ENCODE measurements at places on chromosomes 2 and 18.

GRCh38 chr2:143816916-143817315, 687.7 kb downstream of the ARHGAP15 start:
- DNase-seq: no peak

- no peak for DNase-seq
Observed at GRCh38 chr2:110140401-110140800, 24.8 kb upstream of the MALL start.

- no peak for DNase-seq
Observed at GRCh38 chr18:55461848-55462247, 126.1 kb downstream of the TCF4 start.

GRCh38 chr2:37575780-37576179, 95.7 kb downstream of the CDC42EP3 start:
- DNase-seq: no peak

GRCh38 chr18:74457043-74457724, at the start of gene DIPK1C:
TSS of gene DIPK1C (minus strand) at chr18:74457308. CDS start at chr18:74457259, 49 bp downstream.
- peak; percentile 56 for DNase-seq

DNA sequence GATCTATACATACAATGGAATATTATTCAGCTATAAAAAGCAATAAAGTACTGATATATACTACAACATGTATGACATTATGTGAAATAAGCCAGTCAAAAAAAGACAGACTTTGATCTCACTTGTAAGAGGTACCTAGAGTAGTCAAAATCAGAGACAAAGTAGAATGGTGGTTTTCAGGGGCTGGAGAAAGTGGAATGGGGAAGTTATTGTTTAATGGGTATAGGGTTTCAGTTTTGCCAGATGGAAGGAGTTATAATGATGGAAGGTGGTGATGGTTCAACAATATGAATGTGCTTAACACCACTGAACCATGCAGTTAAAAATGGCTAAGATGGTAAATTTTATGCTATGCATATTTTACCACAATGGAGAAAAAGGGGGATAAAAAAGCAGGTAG, 6.3 kb downstream of the COBLL1 start:
- no peak for DNase-seq

- DNase-seq: no peak
Observed at GRCh38 chr2:96090196-96090926, 26.0 kb downstream of the ADRA2B start.

DNA sequence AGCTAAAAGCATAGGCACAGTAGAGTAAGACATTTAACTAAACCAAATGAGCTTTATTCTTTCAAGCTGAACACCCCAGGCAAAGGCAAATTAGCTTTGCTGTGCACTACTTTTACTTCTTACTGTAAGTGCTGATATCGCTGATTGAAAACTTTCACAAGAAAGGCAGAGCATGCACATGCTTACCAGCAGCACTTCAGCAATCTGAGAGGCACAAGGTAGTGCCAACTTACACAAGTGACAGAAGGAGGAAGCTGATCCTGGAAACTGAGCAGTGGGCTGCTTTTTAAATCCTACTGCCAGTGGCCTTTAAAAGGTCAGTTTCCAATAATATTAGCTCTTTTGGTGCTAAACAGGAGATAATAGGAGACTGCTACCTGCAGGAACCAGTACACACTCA, 43.9 kb downstream of the LANCL1 start:
- DNase-seq: no peak

GRCh38 chr18:72180689-72181088, 363.5 kb downstream of the CBLN2 start:
- no peak for DNase-seq

- DNase-seq: no peak
Observed at GRCh38 chr2:200746301-200746700, 65.4 kb upstream of the BZW1 start.

DNA sequence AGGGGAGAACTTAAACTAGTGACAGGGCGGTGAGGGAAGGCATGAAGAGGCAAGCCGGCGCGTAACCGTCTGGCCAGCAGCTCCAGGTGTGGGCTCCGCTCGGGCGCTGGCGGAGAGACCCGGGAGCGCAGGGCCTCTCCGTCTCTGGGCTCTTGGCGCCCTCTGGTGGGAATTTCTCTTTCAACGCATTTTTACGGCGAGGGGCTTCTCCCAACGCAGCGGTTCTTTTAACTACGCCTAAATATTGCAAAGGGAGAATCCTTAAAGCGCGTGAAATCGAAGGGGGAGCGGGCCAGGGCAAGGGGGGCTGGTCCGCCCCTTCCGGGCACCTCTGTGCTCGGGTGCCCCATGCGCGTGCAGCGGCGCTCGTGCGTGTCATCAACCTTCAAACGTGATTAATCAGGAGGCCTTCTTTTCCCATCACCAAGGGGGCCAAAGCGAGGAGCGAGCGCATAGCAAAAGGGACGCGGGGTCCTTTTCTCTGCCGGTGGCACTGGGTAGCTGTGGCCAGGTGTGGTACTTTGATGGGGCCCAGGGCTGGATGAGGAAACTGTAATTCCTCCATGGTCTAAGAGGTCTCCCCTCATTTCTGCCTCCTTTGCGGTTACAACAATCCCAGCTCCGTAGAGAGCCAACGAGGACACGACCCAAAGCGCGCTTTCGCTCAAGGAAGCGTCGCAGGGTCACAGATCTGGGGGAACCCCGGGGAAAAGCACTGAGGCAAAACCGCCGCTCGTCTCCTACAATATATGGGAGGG, 762 bp upstream of the GAD1 start:
- DNase-seq: no peak

- DNase-seq: no peak
Observed at GRCh38 chr18:30920351-30920750, 122.2 kb downstream of the DSC3 start.

GRCh38 chr18:34153711-34154110, 71.0 kb downstream of the NOL4 start:
- no peak for DNase-seq

DNA sequence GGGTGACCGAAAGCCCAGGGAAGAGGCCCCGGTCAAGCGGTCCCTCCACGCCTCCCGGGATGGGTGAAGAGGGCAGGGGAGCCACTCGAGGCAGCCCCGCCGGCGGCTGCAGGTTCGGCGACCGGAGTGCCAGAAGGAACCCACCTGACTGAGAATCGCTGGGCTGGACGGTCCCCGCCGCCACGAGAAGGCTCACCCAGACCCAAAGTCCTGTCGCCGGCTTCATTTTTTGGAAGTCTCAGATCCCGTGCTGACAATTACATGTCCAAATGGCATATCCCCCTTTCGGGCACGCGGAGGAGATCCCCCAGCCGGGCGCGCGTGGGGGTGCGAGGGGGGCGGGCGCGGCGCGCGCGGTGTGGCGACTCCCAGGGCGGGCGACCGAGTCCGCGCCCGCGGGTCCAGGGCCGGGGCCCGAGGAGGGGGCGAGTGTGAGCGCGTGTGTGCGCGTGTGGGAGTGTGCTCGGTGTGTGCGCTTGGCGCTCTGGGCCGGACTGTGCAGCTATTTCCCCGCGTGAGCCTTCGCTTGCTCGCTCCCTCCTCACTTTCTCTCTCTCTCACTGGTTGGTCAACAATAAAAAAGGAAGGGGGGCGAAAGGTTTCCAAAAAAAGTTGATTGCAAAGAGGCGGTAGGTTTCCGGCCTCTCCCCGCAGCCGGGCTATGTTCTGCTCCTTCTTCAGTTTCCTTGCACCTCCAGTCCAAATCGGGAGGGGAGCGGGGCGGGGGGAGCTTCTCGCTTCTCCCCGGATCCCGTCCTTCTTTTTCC, at the start of gene ERBB4:
Gene ERBB4, minus strand, starts transcription at position 498 of the 767 bp plus-strand sequence. Its CDS starts 272 bp downstream, at position 226.
- DNase-seq: peak; percentile 70

DNA sequence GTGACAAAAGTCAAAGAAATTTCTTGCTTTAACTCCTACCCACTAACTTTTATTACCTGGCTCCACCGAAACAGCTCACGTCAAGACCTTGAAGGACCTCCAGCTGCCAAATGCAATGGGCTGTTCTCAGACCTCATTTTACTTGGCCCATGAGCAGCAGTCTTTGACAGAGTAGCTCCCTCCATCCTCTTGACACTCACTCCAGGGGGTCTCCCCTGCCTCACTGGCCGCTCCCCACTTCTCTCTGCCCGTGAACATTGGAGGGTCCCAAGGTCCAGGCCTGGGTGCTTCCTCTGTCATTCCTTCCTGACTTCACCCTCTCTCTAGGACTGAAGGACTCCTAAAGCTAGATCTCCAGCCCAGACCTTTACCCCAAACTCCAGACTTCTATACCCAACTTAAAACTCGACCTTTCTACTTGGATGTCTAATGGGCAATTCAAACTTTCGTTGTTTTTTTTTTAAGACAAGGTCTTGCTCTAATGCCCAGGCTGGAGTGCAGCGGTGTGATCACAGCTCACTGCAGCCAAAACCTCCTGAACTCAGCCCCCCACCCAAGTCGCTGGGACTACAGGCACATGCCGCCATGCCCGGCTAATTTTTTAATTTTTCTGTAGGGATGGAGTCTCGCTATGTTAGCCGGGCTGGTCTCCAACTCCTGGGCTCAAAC, 92.9 kb upstream of the ST3GAL5 start:
- DNase-seq: no peak

All from nucleus accumbens (tissue), 56 donors.